ENCODE measurements at places on chromosomes 5 and 9. TPM values are rescaled to one million over a fixed set of nuclear protein-coding genes. Genes with fewer than 3 reads are reported as not detected.

The ACER2 gene
- total RNA-seq: 1.3 TPM

The TMC1 gene
- 0.36 TPM for total RNA-seq

The C5orf58 gene
- 0.15 TPM for total RNA-seq

The FOXD4 gene
- total RNA-seq: 0.23 TPM

DNA sequence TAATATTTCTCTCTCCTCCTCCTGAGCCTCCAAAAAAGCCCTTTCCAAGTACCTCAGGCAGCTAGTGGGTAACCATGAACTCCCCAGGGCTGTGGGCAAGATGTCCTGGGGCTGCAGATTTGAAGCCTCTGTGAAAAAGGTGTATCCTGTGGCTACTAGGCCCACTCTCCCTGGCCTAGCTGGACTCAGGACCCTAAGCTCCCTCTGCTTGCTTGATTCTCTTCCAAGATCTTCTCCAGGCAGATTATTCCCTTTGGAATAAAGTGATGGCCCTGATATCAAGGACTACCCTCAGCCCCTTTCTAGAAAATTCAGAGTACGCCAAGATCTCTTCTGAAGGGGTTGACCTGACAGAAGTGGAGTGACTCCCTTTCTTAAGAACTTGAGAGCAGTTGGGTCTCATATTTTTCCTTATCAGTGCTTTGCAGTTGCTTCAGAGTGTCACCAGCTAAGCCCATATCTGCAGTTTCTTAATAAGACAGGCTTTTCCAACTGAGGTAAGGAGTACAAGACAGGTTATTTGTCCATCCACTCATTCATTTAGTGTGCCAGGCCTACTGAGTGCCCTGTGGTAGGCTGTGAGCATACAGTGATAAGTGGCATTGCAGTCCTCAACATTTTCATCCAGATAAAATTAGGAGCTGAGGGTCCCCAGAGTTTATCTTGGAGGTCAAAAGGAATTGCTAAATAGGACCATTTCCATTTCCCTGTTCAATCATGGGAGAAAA lies 42.5 kb downstream of the CYSTM1 start:
- H3K27me3 ChIP-seq: no peaks in the 10 kb centered on the region
- no peak overlapping the region for H3K27ac ChIP-seq
- no peaks in the 10 kb centered on the region for H3K36me3 ChIP-seq
- H3K4me3 ChIP-seq: no peak overlapping the region
- peaks cover 12% of the 10 kb centered on the region for H3K4me1 ChIP-seq

- no peak overlapping the region for H3K27ac ChIP-seq
- H3K4me1 ChIP-seq: no peaks in the 10 kb centered on the region
- H3K4me3 ChIP-seq: no peak overlapping the region
- H3K36me3 ChIP-seq: no peaks in the 10 kb centered on the region
- DNase-seq: no peak
Observed at GRCh38 chr5:167624053-167624452, 667.4 kb upstream of the WWC1 start.

DNA sequence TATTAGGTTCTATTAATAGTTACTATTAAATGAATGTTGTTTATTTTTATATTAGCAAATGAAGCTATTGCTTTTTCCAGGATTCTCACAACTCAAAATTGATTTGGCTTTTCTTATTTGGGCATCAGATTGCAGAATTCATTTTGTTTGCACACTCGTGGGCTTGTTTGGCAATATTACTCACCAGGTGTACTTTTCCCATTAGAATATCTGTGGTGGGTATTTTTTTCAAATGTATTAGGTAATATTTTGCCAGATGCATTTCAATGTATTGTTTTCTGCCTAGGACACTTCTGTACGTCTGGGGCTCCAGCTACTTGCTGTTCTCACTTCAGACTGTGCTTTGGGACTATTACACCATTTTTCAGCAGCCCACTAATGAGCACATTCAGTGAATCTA lies 108.0 kb upstream of the GHR start:
- H3K4me1 ChIP-seq: no peaks in the 10 kb centered on the region
- no peak overlapping the region for H3K4me3 ChIP-seq
- no peaks in the 10 kb centered on the region for H3K27me3 ChIP-seq
- H3K27ac ChIP-seq: no peak overlapping the region
- DNase-seq: no peak

- no peak overlapping the region for H3K27ac ChIP-seq
- no peaks in the 10 kb centered on the region for H3K4me1 ChIP-seq
- no peak for DNase-seq
- H3K36me3 ChIP-seq: no peaks in the 10 kb centered on the region
- no peak overlapping the region for H3K4me3 ChIP-seq
Observed at GRCh38 chr9:107878462-107878861, 388.9 kb upstream of the KLF4 start.

GRCh38 chr5:117788596-117788995 lies 1199.8 kb downstream of the DTWD2 start:
- no peak overlapping the region for H3K27ac ChIP-seq
- H3K4me3 ChIP-seq: no peak overlapping the region
- no peaks in the 10 kb centered on the region for H3K4me1 ChIP-seq
- DNase-seq: no peak

GRCh38 chr5:150044712-150045111 lies 41.6 kb downstream of the CSF1R start:
- H3K27me3 ChIP-seq: no peaks in the 10 kb centered on the region
- H3K4me3 ChIP-seq: no peak overlapping the region
- peaks cover 40% of the 10 kb centered on the region for H3K36me3 ChIP-seq
- no peaks in the 10 kb centered on the region for H3K4me1 ChIP-seq
- no peak overlapping the region for H3K27ac ChIP-seq

DNA sequence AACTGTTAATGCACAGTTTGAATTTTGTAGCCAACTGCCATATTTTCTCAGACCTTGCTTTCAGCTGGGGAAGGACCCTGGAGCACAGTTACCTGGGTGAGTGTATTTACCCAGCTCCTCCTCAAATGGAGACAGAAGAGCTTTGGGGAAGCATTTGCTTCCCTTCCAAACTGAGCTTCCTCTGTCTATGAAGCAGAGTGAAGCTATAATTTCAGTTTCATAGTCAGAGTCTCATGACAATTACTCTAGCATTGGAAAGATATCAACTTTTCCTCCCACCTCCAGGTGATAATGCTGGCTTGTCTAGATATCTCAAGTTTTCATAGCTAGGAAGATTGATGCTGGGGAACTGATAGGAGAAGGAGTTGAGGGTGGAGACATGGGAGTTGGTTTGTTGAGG lies 406.4 kb upstream of the CLINT1 start:
- H3K27ac ChIP-seq: no peak overlapping the region
- no peaks in the 10 kb centered on the region for H3K36me3 ChIP-seq
- H3K27me3 ChIP-seq: no peaks in the 10 kb centered on the region
- DNase-seq: no peak

DNA sequence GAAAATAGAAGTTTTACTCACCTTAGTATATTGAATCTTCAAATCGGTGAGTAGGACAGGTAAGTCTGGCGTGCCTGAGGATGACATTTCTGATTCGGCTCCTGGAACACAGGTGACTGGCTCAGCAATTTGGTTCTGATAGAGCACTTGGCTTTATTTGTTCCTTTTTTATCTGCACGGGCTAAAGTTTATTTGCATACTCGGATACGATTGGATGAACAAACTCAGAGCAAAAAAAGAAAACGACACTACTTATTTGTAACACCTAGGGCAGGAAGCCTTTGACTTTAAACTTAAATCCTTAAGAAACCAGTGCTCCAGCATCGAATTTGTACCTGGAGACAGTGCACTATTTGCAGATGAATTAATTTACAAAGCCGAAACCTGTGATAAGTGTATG lies at the start of gene ALDH1A1:
Gene ALDH1A1 (minus strand): TSS at position 140 of the 400 bp plus-strand sequence. CDS start 53 bp downstream, at position 87.
- no peak within 1 kb of the TSS for H3K27ac ChIP-seq
- H3K4me1 ChIP-seq: no peaks in the 10 kb centered on the region
- no peaks in the 10 kb centered on the region for H3K36me3 ChIP-seq
- no peak for DNase-seq
- H3K4me3 ChIP-seq: no peak within 1 kb of the TSS

- H3K27ac ChIP-seq: no peak overlapping the region
- DNase-seq: no peak
- no peaks in the 10 kb centered on the region for H3K27me3 ChIP-seq
- no peaks in the 10 kb centered on the region for H3K4me1 ChIP-seq
- H3K4me3 ChIP-seq: no peak overlapping the region
Observed at GRCh38 chr9:120999317-120999716, 50.8 kb downstream of the C5 start.

GRCh38 chr5:158303275-158303674 lies 444.3 kb upstream of the CLINT1 start:
- H3K4me1 ChIP-seq: no peaks in the 10 kb centered on the region
- no peaks in the 10 kb centered on the region for H3K27me3 ChIP-seq
- H3K4me3 ChIP-seq: no peak overlapping the region
- no peak overlapping the region for H3K27ac ChIP-seq
- H3K36me3 ChIP-seq: no peaks in the 10 kb centered on the region

DNA sequence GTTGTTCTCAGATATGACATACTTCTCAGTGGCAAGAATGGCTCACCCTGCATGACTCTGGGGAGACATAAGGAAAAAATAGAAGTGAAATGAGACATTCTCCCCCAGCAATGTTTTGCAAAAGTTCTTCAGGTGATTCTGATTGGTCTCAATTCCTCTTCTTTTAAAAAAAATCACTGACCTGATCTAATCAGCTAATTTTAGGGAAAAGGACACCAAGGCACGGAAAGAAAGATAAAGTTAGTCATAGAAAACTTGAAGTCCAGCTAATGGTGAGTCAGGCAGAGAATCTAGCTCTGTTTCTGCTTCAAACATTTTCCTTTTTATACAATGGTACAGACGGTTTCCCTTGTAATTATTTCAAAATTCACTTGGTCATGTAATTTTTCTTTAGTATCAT lies 1018.9 kb upstream of the ARRDC3 start:
- no peaks in the 10 kb centered on the region for H3K4me1 ChIP-seq
- no peaks in the 10 kb centered on the region for H3K27me3 ChIP-seq
- no peak overlapping the region for H3K27ac ChIP-seq

GRCh38 chr5:150180241-150181026 lies 9.4 kb upstream of the SLC6A7 start:
- H3K27me3 ChIP-seq: no peaks in the 10 kb centered on the region
- no peak overlapping the region for H3K4me3 ChIP-seq
- H3K4me1 ChIP-seq: no peaks in the 10 kb centered on the region
- H3K36me3 ChIP-seq: no peaks in the 10 kb centered on the region
- H3K27ac ChIP-seq: no peak overlapping the region

- H3K36me3 ChIP-seq: no peaks in the 10 kb centered on the region
- H3K27me3 ChIP-seq: no peaks in the 10 kb centered on the region
- no peaks in the 10 kb centered on the region for H3K4me1 ChIP-seq
- DNase-seq: no peak
- H3K4me3 ChIP-seq: no peak overlapping the region
- H3K27ac ChIP-seq: no peak overlapping the region
Observed at GRCh38 chr5:169656125-169656901, 19.2 kb downstream of the DOCK2 start.

DNA sequence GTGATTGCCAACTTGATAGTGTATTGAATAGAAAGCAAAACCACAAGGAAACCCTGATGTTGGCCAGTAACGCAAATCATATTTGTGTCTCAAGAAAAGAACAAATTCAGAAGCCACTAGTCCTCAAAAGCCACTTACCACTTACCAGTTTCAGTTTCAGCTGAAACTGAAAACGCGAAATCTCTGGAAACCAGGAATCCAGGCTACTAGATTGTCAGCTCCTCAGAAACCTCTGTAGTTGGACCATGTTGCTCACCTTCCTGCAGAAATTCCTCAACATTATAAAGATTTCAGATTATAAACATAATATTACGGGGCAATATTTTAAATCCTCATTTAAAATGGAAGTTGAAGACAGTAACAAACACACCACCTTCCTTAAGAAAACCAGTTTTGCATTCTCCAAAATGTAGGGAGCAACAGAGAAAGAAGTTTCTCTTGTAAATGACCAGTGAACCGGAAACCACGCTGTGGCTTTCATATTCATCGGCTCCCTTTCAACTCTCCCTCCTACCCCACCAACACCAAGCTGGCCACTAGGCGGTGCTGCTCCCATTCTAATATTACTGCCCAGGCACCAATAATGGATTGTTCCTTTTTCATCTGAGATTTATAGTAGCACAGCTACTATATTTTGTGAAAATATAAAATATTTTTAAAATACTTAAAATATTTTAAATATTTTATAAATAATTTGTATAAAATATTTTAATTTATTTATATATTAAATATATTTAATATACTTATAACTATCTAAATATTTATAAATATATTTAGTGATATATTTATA lies 8.7 kb upstream of the TMED7 start:
- H3K36me3 ChIP-seq: no peaks in the 10 kb centered on the region
- H3K4me1 ChIP-seq: no peaks in the 10 kb centered on the region
- H3K27me3 ChIP-seq: peaks cover 10% of the 10 kb centered on the region
- peak overlapping the region; percentile 8 for H3K27ac ChIP-seq
- peak; percentile 56 for DNase-seq

- no peaks in the 10 kb centered on the region for H3K4me1 ChIP-seq
- H3K27ac ChIP-seq: no peak overlapping the region
- no peak overlapping the region for H3K4me3 ChIP-seq
- no peaks in the 10 kb centered on the region for H3K27me3 ChIP-seq
Observed at GRCh38 chr9:80061940-80062339, 490.2 kb downstream of the TLE4 start.

DNA sequence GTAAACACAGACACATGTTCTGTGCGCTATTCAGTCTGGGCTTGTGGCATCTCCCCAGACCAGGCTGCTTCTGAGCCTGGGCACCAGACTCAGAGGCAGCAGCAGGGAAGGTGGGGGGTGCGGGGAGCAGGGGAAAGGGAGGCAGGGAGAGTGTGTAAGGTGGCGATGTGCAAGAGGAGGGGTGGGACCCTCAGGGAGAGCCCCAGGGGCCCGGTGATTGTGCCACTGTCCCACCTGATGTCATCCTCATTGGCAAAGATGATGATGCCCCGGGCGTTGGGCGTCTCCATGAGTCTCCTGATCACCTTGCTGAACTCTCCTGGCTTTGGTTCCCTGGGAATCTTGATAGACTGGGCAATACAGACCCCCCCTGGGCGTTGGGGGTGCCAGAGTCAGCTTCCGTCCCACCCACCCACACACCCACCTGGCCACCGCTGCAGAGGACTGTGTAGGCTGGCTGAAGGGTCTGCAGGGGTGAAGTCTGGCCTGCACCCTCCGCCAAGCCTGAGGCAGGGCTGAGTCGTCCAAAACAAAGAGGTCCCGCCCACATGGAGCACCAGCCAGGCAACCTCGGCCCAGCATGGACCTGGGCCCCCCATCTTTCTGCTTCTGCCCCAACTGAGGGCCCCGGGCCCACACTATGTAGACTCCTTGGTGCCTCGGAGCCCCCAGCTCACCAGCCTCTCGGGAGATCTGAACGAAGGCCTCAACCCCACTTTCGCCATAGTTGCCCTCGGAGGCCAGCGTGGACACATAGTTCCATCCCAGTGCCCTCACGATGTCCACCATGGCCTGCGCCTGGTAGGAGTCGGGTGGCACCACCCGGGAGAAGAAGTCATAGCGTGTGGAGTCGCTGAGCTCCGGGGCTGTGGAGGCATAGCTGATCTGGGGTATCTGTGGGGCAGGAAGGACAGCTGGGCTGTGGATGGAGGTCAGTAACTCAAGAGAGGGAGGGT lies 3.7 kb downstream of the GRM6 start:
- H3K27ac ChIP-seq: no peak overlapping the region
- H3K27me3 ChIP-seq: no peaks in the 10 kb centered on the region
- no peaks in the 10 kb centered on the region for H3K4me1 ChIP-seq
- no peaks in the 10 kb centered on the region for H3K36me3 ChIP-seq
- DNase-seq: no peak

DNA sequence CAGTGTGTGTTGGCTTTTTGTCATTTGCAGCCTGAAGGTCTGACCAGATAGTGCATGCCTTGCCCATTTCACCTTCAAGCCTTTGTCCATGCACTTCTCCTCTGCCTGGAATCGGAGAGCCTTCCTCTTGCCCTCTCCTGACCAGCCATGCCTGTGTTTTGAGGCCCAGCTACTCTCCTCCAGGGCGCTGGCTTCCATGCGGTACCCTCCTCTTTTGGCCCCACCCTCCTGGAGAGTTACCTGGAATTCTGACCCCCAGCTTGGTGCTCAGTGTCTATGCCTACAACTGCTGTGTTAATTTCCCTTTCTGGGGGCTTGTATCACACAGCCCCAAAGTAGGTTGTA lies 52.5 kb downstream of the CXXC5 start:
- H3K4me3 ChIP-seq: no peak overlapping the region
- no peaks in the 10 kb centered on the region for H3K36me3 ChIP-seq
- no peak overlapping the region for H3K27ac ChIP-seq
- no peaks in the 10 kb centered on the region for H3K27me3 ChIP-seq
